Left lobe of liver (tissue), 2 donors: ENCODE measurements at places on chromosomes 7 and 10. TPM values are rescaled to one million over a fixed set of nuclear protein-coding genes. Genes with fewer than 3 reads are reported as not detected.

- DNase-seq: no peak
Observed at GRCh38 chr10:61815496-61815895, 86.0 kb upstream of the ARID5B start.

GRCh38 chr10:6476989-6477388, 103.1 kb downstream of the PRKCQ start:
- no peak for DNase-seq

GRCh38 chr10:66748217-66748616, 177.6 kb upstream of the LRRTM3 start:
- no peak for DNase-seq

- DNase-seq: no peak
Observed at GRCh38 chr10:13213163-13213562, 21.0 kb downstream of the UCMA start.

DNA sequence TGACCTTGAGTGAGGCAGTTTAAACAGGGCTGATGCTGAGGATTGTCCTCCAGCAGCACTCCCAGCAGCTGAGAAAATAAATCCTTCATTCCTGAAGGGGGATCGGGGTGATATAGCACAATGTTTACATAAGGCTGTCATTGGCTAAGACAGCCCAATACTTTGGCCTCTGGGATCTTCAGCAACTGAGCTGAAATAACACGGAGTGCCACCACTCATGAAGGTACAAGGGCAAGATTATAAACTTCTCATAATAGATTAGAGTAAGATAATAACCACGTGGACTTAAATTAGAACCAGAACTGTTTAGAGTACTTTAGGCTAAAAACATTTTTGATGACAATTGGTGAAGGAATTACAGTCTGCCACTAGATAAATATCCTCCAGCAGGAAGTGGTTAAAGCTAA, 70.0 kb upstream of the PAPSS2 start:
- no peak for DNase-seq

DNA sequence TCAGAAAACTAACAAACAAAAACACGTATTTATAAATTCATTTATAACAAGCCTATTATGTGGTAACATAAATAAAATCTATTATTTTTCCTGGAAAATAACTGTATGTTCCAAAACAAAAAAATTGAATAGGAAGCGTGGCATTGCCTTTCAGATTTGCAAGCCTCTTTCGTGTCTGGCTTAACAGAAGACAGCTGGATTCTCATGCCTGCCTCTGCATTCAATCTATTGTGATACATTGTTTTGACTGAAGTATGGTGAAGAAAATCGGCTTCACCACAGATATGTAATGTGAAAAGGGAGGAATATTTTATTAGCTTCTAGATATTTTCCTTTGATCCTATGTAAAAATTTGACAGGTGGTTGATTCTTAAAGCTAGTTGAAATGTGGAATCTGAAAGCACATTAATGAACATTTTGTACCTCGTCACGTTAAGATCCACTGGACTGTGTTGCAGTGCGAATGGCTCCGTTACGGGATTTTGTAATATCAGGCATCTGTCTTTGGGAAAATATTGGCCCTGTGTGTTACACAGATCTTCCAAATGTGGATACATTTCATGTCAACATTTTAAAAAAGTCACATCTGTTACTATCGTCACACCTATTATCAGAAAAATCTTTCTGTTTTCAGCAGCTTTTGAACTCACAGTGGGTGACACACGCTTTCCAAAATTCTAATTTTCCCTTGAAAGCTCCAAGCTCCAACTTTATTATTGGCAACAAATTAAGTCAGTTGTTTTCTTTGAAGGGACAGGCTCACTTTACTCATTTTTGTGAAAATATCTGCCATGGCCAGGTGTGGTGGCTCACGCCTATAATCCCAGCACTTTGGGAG, 26.2 kb downstream of the PALD1 start:
- DNase-seq: no peak

DNA sequence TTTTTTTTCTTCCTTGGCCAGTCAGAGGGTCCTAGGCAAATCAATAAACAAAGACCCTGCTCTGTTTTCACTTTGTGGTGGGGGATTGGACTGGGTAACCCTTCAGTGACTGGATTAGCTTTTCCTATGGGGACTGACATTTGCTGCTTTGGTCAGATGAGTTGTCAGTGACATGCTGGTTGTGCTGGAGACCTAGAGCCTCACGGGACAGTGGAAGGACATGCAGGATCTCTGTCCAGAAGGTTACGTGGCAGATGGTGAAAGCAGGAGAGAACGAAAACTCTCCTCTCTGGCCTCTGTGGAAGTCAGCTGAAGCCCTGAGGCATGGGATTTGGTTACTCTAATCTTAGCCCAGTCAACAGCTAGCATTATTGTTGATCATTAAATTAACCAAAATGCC, 90.0 kb upstream of the BMPER start:
- DNase-seq: no peak

- no peak for DNase-seq
Observed at GRCh38 chr10:26048756-26049155, 114.7 kb downstream of the MYO3A start.

- no peak for DNase-seq
Observed at GRCh38 chr7:140028311-140028710, 34.4 kb downstream of the PARP12 start.

- DNase-seq: no peak
Observed at GRCh38 chr7:75856536-75856935, 22.3 kb upstream of the RHBDD2 start.

Gene STOX1
- total RNA-seq: 0.60 TPM

Gene LUC7L2
- total RNA-seq: 48.3 TPM

Gene CAV1
- 9.3 TPM for total RNA-seq

Gene FAM25C
- not detected for total RNA-seq
